Naive thymus-derived CD4-positive, alpha-beta T cell (primary cell): ENCODE measurements at places on chromosomes 4 and X. TPM values are rescaled to one million over a fixed set of nuclear protein-coding genes. Genes with fewer than 3 reads are reported as not detected.
A peak's percentile ranks its signal among the peaks of the same experiment; 100 is the strongest.

RAB9B gene
- total RNA-seq: 0.86 TPM

- H3K27ac ChIP-seq: no peak overlapping the region
- no peak for DNase-seq
- H3K27me3 ChIP-seq: no peaks in the 10 kb centered on the region
- H3K4me3 ChIP-seq: no peak overlapping the region
- H3K36me3 ChIP-seq: no peaks in the 10 kb centered on the region
Observed at GRCh38 chr4:108887034-108887433, 124.2 kb upstream of the ETNPPL start.

DNA sequence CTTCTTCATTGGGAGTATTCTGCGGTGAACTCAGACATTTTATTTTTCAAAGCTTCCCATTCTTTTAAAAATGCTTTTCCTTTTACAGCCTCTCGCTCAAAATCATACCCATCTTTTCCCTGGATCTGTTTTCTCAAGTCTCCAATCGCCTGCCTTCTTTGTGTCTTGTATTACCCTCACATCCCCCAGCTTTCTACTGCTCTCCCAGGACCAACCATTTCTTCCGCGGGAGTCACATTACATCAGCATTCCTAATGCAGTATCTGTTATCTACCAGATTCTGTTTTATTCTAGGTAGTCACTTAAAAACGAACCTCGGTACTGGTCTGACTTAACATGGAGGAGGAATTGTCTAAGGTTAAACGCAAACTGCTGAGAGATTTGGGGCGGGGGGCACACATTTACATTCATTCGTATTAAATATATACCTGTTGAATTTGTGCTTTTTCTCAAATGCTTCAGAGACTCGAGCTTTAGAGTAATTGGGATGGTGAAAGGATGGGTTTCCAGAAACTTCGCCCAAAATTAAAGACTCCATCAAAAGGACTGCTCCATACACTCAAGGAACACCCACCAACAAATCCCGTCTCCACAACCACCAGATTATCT is 493 bp upstream of the UCHL1 start:
- DNase-seq: no peak
- H3K27me3 ChIP-seq: no peaks in the 10 kb centered on the region
- no peak overlapping the region for H3K4me3 ChIP-seq
- H3K36me3 ChIP-seq: no peaks in the 10 kb centered on the region
- H3K27ac ChIP-seq: no peak overlapping the region
- no peaks in the 10 kb centered on the region for H3K4me1 ChIP-seq

BEX5 gene
- total RNA-seq: 0.25 and 1.8 TPM in 2 replicates

SPINK2 gene
- total RNA-seq: 2.8 TPM

DNA sequence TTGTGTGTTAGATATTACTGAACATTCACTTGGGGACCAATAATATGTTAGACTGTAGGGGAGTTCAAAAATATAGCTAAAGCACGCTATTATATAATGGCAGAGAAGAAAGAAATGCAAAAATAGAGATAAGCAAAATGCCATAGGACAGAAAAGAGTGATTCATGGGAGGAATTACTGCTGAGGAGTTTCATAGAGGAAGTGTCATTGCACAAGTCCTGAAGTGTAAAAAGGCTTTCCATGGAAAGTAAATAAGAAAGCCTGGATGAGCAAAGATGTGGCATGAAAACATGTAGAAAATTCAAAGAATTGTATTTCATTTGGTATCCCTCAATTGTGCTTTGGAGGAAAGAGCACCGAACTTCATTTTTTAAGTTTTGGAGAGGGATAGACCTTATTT is 14.5 kb downstream of the HMGB2 start:
- no peak overlapping the region for H3K4me3 ChIP-seq
- no peaks in the 10 kb centered on the region for H3K4me1 ChIP-seq
- no peak for DNase-seq
- H3K27me3 ChIP-seq: no peaks in the 10 kb centered on the region
- H3K27ac ChIP-seq: no peak overlapping the region
- peaks cover 7% of the 10 kb centered on the region for H3K36me3 ChIP-seq

DNA sequence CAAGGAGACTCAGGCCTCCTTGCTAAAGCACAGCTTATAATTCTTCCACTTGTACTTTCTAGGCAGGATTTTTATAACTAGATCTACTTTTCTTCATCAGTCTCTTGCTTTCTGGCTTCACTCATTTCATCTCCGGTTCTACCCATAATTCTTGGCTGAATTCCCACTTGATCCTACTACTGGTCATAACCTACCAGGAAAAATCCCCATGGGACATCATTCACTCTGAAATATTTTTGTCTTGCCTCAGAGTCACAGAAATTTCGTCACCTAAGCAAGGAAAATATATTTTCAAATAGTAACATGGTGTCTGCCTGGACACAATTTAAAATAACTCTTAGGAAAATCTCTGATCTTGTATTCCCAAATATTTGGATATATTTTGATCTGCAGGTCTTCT is 122.3 kb downstream of the TEX13A start:
- H3K27me3 ChIP-seq: no peaks in the 10 kb centered on the region
- H3K36me3 ChIP-seq: no peaks in the 10 kb centered on the region
- no peak for DNase-seq

DNA sequence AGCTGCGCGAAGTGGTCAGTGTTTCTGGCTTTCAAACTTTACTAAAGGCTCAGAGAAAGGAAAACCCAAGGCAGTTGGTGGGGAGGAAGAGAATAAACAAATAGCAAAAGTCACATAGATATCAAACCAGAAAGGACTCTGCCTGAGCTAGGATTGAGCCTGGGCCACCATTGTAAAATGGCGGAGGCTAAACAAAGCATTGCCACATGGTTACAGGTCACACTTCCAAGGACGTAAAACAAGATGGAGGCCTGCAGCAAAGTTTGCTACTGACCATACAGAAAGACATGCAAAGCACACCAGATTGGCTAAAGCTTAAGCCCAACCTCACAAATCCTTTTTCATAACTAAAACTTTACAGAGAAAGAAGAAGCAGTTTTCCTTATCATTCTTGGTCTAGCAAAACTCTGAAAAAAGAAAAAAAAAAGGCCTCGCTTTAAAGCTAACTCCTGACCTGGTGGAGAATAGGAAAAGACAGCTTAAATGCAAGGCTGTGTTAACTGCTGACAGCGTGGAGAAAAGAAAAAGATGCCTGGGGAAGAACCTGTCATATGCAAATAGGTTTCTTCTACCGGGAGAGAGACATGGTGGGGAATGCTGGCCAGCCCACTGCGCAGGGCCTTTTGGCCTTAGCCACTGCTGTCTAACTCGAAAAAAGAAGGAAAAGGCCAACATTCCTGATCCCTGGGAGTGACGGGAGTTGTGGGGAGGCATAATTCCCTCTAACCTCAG is 81.8 kb upstream of the SMARCA5 start:
- no peaks in the 10 kb centered on the region for H3K36me3 ChIP-seq
- no peak overlapping the region for H3K27ac ChIP-seq
- H3K4me1 ChIP-seq: no peaks in the 10 kb centered on the region
- DNase-seq: no peak

CT83 gene
- total RNA-seq: not detected

DNA sequence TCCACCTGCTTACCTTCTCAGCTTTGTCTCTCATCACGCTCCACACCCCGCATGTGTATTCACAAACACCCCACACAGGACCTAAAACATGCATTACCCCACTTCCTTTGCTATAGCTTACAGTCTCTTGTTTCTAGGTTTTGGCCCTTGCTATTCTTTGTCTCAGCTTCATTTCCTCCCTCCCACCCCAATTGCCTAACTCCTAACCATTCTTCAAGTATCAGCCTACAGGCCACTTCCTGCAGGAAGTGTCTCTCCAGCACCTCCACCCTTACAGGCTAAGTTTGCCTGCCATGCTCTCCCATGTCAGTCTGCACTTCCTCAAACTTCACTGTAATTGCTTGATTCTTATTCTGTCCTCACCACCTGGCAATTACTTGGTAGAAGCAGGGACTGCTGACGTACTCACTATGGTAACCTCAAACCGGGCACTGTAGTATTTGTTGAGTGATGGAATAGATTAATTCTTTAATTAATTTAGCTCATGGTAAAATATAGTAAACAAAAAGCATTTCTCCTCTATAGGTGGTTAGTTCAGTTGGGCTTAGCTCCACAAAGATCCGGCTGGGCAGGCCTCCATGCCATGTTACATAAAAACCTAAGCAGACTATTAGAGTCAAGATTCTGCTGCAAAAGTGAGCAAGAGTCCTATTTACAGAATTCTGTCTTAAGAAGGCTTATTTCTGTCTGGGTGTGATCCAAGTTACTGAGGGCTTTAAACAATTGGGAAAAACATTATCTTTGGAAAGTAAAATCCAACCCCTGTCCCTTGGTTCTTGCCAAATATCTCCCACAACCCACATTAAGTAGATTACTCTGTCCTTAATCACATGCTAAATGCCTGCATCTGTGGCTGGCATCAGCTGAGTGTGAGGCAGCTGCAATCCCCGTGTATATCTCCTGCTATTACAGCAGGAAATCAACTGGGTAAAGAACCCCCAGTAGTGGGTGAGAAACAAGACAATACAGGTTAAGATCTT is 124.7 kb upstream of the CPEB2 start:
- H3K27me3 ChIP-seq: no peaks in the 10 kb centered on the region
- peaks cover 7% of the 10 kb centered on the region for H3K4me1 ChIP-seq
- H3K27ac ChIP-seq: no peak overlapping the region
- no peak overlapping the region for H3K4me3 ChIP-seq

GRCh38 chr4:14035076-14035475 is 407.6 kb upstream of the BOD1L1 start:
- no peak overlapping the region for H3K4me3 ChIP-seq
- DNase-seq: no peak
- H3K4me1 ChIP-seq: no peaks in the 10 kb centered on the region
- no peak overlapping the region for H3K27ac ChIP-seq
- H3K27me3 ChIP-seq: no peaks in the 10 kb centered on the region
- no peaks in the 10 kb centered on the region for H3K36me3 ChIP-seq

DNA sequence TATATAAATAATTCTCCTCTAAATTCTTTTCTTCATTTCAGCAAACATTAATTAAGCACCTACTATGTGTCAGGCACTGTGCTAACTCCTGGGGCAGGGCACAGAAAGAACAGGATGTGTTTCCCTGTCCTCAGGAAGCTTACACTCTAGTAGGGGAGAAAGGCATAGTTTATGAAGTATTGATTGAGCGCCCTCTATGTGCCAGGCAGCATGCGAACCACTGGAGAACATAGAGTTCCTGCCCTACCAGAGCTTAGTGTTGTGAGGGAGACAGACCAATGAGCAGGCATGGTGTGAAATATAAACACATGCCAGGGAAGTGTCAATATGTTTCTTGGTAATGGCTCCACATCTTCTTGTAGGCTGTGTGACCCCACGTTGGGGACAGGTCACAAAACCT is 3.7 kb downstream of the ADGRG4 start:
- H3K27me3 ChIP-seq: no peaks in the 10 kb centered on the region
- no peak overlapping the region for H3K4me3 ChIP-seq
- no peak overlapping the region for H3K27ac ChIP-seq
- no peaks in the 10 kb centered on the region for H3K4me1 ChIP-seq
- no peaks in the 10 kb centered on the region for H3K36me3 ChIP-seq

SHROOM4 gene
- not detected for total RNA-seq

DNA sequence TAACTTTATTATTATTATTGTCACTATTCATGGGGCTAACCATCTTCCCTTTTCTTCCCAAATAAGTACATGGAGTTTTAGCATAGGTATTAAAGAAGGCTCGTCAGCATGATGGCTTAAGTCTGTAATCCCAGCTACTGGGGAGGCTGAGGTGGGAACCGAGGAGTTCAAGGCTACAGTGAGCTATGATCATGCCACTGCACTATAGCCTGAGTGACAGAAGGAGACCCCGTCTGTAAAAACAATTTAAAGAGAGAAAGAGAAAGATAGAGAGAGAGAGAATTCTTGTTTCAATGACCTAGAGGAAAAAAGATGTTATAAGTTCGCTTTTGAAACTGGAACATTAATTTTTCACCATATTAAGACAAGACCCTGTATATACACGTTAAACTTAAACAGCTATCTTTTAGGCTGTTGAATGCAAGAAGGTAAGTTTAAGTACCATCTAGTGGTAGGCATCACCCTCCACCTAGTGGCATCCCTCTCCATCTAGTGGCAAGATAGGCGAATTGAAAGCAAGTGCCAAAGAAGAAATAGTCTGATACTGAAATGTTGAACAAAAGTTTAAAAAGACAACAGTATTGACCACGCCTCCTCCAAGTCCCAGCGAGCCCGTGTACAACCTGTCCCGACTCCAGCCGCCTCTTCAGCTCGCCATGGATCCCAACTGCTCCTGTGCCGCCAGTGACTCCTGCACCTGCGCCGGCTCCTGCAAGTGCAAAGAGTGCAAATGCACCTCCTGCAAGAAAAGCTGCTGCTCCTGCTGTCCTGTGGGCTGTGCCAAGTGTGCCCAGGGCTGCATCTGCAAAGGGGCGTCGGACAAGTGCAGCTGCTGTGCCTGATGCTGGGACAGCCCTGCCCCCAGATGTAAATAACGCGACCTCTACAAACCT is 26.0 kb upstream of the YTHDC1 start:
- H3K4me1 ChIP-seq: no peaks in the 10 kb centered on the region
- H3K36me3 ChIP-seq: no peaks in the 10 kb centered on the region
- no peak overlapping the region for H3K27ac ChIP-seq
- H3K4me3 ChIP-seq: peak overlapping the region; percentile 23
- no peaks in the 10 kb centered on the region for H3K27me3 ChIP-seq
- DNase-seq: no peak

DNA sequence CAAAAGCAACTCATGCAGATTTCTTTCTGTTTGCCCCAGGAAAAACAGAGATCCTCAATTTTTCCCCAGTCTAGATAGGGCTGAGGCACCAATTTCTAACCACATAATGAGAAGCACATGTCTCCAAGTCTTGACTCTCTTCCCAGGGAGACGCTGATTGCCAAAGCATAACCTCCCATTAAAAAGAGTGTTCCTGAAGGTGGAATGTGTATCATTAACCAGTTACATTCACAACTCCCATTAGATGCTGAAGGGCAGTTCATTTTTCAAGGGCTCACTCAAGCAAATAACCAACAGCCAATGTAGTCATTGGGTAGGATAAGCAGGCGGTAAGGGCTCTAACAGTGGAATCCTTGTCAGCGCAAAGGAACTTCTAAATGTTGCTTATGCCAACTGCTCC is 27.5 kb downstream of the TMEM47 start:
- no peaks in the 10 kb centered on the region for H3K4me1 ChIP-seq
- DNase-seq: no peak
- H3K4me3 ChIP-seq: no peak overlapping the region
- no peaks in the 10 kb centered on the region for H3K27me3 ChIP-seq
- H3K27ac ChIP-seq: no peak overlapping the region

MMRN1 gene
- 0.51 TPM for total RNA-seq

PRR32 gene
- not detected for total RNA-seq

- H3K4me3 ChIP-seq: no peak overlapping the region
- no peak overlapping the region for H3K27ac ChIP-seq
- H3K36me3 ChIP-seq: no peaks in the 10 kb centered on the region
- DNase-seq: no peak
- H3K27me3 ChIP-seq: no peaks in the 10 kb centered on the region
Observed at GRCh38 chrX:43679778-43680177, 23.7 kb downstream of the MAOA start.

GRIA3 gene
- not detected for total RNA-seq
